ENCODE measurements at places on chromosomes 1 and 21. TPM values are rescaled to one million over a fixed set of nuclear protein-coding genes. Genes with fewer than 3 reads are reported as not detected.

PRMT2 gene
- 124 TPM for polyA plus RNA-seq

DNA sequence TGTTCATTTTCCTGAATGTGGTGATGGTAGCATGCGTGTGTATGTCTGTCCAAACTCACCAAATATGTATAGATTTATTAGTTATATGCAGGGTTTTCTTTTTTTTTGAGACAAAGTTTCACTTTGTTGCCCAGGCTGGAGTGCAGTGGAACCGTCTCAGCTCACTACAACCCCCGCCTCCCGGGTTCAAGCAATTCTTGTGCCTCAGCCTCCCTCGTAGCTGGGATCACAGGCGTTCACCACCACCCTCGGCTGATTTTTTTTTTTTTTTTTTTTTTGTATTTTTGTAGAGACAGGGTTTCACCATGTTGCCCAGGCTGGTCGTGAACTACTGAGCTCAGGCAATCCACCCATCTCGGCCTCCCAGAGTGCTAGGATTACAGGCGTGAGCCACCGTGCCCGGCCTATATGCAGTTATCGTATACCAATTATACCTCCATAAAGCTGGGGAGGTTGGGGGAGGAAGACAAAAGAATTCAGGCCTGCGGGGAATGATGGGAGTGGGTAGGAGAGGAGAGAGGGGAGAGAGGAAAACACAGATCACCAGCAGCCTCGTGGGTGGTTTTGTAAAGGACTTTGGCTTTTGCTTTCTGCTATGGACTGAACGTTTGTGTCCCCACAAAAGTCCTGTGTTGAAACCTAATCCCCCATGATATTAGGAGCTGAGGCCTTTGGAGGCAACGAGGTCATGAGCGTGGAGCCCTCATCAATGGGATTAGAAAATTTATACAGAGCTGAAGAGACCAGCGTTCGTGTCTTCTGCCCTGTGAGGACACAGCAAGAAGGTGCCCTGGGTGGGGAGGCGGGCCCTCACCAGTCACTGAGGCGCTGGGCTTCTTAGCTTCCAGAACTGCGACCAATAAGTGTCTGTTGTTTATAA lies 4.4 kb upstream of the HNRNPU start:
- no peaks in the 10 kb centered on the region for H3K36me3 ChIP-seq
- no peak overlapping the region for H3K27ac ChIP-seq
- H3K4me3 ChIP-seq, result no peak overlapping the region
- peaks cover 5% of the 10 kb centered on the region for H3K4me1 ChIP-seq

DNA sequence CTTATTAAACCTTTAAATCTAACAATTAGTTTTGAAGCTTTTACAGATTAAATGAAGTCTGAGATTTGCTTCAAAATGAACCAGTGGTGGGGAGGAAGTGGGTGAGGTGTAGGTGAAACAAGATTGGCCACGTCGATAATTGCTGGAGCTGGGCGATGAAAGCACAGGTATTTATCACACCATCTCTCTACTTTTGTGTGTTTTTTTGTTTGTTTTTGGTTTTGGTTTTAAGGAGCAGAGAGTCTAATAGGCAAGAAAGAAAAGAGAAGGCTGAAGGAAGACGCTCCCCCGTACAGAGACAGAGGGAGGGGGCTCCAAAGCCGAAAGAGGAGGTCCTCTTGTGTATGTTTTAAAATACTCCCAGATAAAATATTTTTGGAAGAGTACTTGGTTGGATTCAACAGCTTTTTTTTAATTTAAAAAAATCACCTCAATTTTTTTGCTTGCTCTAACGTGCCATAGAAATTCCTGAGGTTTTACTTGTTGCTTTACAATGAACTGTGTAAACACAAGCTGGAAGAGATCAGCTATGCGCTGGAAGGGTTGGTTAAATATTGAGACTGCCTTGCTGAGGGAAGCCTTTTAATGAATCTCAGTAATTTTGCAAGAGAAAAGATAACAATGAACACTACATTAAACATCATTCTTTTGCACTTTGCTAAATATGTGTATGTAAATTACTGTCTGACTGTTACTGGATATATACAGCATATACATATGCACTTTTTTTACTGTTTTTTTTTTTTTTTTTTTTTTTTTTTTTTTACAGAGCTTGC lies 6.7 kb upstream of the LGALS8 start:
- no peaks in the 10 kb centered on the region for H3K36me3 ChIP-seq
- peak overlapping the region; percentile 64 for H3K27ac ChIP-seq
- DNase-seq, result no peak
- H3K4me3 ChIP-seq, result no peak overlapping the region
- H3K4me1 ChIP-seq, result peaks cover 14% of the 10 kb centered on the region
- no peaks in the 10 kb centered on the region for H3K27me3 ChIP-seq

OLFML3 gene
- polyA plus RNA-seq, result 4.4 TPM

GRCh38 chr1:203036537-203036936 lies 10.2 kb downstream of the PPFIA4 start:
- peaks cover 5% of the 10 kb centered on the region for H3K27me3 ChIP-seq
- no peak overlapping the region for H3K4me3 ChIP-seq
- H3K27ac ChIP-seq, result no peak overlapping the region

- no peak for DNase-seq
- H3K27me3 ChIP-seq, result peaks cover 97% of the 10 kb centered on the region
- H3K27ac ChIP-seq, result no peak overlapping the region
- peaks cover 15% of the 10 kb centered on the region for H3K4me1 ChIP-seq
- H3K36me3 ChIP-seq, result no peaks in the 10 kb centered on the region
Measured at GRCh38 chr1:200037501-200037900, 10.0 kb downstream of the NR5A2 start.

DNA sequence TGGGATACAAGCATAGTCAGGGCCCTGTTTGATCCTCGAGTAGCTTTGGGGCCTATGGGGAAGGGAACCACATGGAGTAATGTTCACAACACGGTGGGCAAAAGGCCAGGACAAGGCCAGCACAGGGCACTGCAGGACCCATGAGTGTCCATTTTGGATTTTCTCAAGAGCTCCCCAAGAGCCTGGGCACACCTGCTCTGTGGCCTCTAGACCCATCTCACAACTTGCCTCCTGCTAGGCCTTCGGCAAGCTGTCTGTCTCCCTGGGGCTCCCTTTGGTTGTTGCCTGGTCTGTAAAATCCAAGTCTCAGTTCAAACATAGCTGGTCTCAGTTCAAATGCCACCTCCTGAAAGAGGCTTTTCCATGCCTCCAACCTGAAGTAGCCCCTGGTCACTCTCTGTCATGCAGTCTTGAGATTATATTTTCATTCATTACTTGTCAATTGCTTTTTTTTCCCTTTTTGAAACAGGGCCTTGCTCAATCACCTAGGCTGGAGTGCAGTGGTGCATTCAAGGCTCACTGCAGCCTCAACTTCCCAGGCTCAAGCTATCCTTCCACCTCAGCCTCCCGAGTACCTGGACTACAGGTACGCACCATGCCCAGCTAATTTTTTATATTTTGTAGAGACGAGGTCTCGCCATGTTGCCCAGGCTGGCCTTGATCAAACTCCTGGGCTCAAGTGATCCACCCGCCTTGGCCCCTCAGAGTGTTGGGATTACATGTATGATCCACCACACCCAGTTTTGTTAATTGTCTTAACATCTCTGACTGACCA lies 107.4 kb downstream of the MATN1 start:
- H3K4me1 ChIP-seq, result peaks cover 74% of the 10 kb centered on the region
- no peak for DNase-seq
- H3K27me3 ChIP-seq, result no peaks in the 10 kb centered on the region
- peak overlapping the region; percentile 94 for H3K27ac ChIP-seq
- no peaks in the 10 kb centered on the region for H3K36me3 ChIP-seq

- H3K4me1 ChIP-seq, result peaks cover 32% of the 10 kb centered on the region
- H3K4me3 ChIP-seq, result no peak overlapping the region
- no peaks in the 10 kb centered on the region for H3K27me3 ChIP-seq
- no peak overlapping the region for H3K27ac ChIP-seq
- DNase-seq, result no peak
Measured at GRCh38 chr1:8416881-8417280, 99.0 kb downstream of the SLC45A1 start.

GRCh38 chr1:32138965-32139364 lies 31.1 kb downstream of the KPNA6 start:
- DNase-seq, result no peak
- peaks cover 25% of the 10 kb centered on the region for H3K4me1 ChIP-seq
- no peaks in the 10 kb centered on the region for H3K27me3 ChIP-seq
- peak overlapping the region; percentile 55 for H3K27ac ChIP-seq
- no peak overlapping the region for H3K4me3 ChIP-seq

- no peaks in the 10 kb centered on the region for H3K36me3 ChIP-seq
- H3K27ac ChIP-seq, result no peak overlapping the region
- H3K27me3 ChIP-seq, result no peaks in the 10 kb centered on the region
- no peak overlapping the region for H3K4me3 ChIP-seq
Measured at GRCh38 chr1:203523667-203524066, 29.7 kb downstream of the OPTC start.

DNA sequence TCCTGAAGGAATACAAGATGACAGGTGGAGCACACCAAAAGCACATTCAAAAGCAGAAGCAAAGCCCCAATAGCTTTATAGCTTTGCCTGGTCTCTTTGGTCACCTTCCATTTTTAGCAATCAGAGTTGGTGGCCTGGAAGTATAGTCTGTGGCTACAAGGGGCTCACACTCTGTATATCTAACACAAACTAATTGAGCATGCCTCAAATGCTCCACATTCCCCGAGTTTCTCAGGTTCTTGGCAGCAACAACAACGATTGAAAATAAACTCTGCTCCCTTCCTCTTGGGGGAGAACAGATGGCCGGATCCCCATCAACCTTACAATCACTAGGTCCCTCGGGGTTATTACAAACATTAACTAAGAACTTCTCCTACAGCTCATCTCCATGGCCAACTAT lies 24.9 kb upstream of the TADA1 start:
- H3K27me3 ChIP-seq, result no peaks in the 10 kb centered on the region
- H3K4me1 ChIP-seq, result peaks cover 6% of the 10 kb centered on the region
- DNase-seq, result no peak
- H3K27ac ChIP-seq, result no peak overlapping the region

- H3K27me3 ChIP-seq, result peaks cover 22% of the 10 kb centered on the region
- no peaks in the 10 kb centered on the region for H3K36me3 ChIP-seq
- H3K4me1 ChIP-seq, result no peaks in the 10 kb centered on the region
- no peak for DNase-seq
- no peak overlapping the region for H3K27ac ChIP-seq
- no peak overlapping the region for H3K4me3 ChIP-seq
Measured at GRCh38 chr1:157177733-157178394, 39.7 kb upstream of the ETV3 start.

- no peak for DNase-seq
- no peak overlapping the region for H3K4me3 ChIP-seq
- H3K4me1 ChIP-seq, result no peaks in the 10 kb centered on the region
- H3K27me3 ChIP-seq, result peaks cover 12% of the 10 kb centered on the region
Measured at GRCh38 chr1:22626237-22627157, 9.9 kb upstream of the C1QA start.

- DNase-seq, result no peak
- H3K27me3 ChIP-seq, result no peaks in the 10 kb centered on the region
- H3K36me3 ChIP-seq, result no peaks in the 10 kb centered on the region
- peaks cover 13% of the 10 kb centered on the region for H3K4me1 ChIP-seq
Measured at GRCh38 chr1:88998716-88999115, 6.3 kb upstream of the KYAT3 start.

DNA sequence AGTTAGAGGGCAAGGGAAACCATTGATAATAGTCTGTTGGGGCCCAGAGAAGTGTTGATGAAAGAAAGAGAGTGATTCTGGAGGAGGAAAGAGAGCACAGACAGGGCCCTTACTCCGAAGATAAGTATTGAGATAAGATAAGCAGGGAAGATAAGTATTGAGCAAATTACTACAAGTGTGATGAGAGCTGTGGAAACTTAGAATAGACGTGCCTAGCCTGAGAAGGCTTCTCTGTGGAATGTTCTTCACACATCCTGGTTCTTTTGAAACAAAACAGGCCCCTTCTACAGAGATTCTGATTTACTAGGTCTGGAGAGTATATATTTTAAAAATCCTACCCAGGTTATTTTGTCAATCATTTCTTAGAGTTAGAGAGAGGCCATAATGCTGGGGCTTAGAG lies 26.4 kb downstream of the FNBP1L start:
- no peaks in the 10 kb centered on the region for H3K36me3 ChIP-seq
- no peak for DNase-seq
- no peak overlapping the region for H3K4me3 ChIP-seq
- H3K27me3 ChIP-seq, result no peaks in the 10 kb centered on the region
- no peaks in the 10 kb centered on the region for H3K4me1 ChIP-seq
- H3K27ac ChIP-seq, result no peak overlapping the region

ZC3H12A gene
- polyA plus RNA-seq, result 17.5 TPM

DCAF6 gene
- 70.0 TPM for polyA plus RNA-seq

DNA sequence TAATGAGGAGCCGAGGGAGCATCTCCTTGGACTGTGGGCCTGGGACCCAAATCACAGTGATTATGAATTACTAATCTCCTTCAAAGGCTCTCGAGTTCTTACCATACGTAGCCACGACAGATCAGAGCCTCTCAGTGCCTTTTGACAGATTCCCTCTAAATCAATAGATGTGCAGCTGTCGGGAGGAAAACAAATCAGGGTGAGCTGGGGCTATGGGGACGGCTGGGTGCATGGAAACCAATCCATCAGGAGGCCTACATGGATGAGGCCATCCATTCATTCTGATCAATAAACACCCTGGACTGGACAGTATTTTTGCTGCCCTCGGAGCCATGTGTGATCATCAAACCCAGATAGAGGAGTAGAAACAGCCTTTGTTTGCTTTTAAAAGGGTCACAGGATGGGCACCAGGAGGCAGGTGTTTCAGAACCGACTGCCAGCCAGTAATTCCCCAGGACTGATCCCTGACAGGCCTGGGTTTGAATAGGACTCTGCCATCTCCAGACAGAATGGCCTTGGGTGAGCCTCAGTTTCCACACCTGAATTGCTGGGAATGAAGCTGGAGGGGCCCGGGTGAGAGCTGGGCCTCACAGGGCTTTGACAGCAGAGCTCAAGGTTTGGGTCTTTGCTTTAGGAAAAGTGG lies 532.8 kb downstream of the MATN1 start:
- no peaks in the 10 kb centered on the region for H3K4me1 ChIP-seq
- DNase-seq, result no peak

GRCh38 chr1:221294242-221294641 lies 415.0 kb downstream of the HLX start:
- no peak overlapping the region for H3K27ac ChIP-seq
- H3K4me1 ChIP-seq, result no peaks in the 10 kb centered on the region

ILDR2 gene
- polyA plus RNA-seq, result not detected

DNA sequence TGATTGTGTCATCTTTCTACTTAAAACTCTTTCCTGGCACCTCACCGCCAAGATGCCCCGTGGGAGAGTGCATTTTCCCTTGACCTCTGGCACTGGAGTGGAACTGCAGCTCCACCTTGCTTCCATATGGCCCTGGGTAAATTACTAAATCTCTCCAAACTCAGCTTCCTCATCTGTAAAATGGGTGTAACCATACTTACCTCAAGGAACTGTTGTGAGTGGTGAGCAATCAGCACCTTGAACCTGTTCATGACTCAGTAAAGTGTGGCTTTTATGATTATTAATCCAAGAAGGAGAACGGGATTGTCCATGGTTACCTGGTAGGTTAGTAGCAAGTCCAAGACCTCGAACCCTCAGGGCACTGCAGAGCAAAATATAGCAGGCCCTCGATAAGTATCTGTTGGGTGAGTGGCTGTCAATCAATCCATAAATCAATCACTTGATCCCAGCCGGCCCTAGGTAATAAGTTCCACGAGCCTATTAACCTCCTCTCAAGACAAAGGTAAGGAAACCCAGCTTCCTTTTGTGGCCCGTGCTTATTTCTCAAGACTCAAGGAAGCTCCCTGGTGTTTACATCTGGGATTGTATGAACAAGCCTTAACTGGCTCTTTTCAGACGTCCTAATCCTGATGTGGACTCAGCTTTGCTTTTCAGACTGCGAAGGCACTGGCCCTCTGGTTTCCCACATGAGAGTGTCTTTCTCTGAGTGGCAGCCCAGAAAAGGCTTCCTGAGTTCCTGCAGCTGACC lies 114.0 kb upstream of the GJB5 start:
- no peak overlapping the region for H3K4me3 ChIP-seq
- H3K4me1 ChIP-seq, result no peaks in the 10 kb centered on the region
- no peaks in the 10 kb centered on the region for H3K36me3 ChIP-seq
